Stimulated activated CD8-positive, alpha-beta memory T cell treated with anti-CD3 and anti-CD28 coated beads, Interleukin-4, amount 100 ng/mL, for 1 hour (primary cell): ENCODE measurements at places on chromosomes 7 and 10.

GRCh38 chr7:8362723-8363369 is 70.6 kb upstream of the NXPH1 start:
- DNase-seq = no peak

DNA sequence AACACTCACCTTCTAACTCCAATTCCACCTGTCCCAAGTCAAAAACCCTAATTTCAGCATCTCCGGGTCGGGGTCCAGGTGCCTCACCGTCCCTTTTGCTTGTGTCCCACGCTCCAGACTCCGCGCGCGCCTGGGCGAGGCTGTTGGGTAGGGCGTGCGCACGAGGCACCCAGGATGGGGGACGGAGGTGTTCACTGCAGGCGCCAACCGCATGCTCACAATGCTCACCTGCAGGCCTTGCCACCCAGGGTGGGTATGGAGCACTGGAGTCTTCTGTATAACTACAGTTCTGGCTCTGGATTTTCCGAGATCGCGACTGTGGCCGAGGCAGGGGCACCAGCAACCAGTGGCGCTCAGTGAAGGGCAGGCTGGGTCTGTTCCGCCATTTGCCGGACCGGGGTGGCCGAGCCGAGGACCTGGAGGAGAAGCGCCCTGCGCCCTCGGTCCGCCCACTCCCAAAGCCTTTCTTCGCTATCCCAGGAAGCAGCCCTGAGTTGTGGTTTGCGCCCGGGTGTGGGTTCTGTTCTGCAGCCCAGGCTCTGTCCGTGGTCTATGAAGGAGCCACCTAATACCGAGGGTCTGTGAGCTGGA is 8.7 kb downstream of the FAM200A start:
- DNase-seq = no peak

DNA sequence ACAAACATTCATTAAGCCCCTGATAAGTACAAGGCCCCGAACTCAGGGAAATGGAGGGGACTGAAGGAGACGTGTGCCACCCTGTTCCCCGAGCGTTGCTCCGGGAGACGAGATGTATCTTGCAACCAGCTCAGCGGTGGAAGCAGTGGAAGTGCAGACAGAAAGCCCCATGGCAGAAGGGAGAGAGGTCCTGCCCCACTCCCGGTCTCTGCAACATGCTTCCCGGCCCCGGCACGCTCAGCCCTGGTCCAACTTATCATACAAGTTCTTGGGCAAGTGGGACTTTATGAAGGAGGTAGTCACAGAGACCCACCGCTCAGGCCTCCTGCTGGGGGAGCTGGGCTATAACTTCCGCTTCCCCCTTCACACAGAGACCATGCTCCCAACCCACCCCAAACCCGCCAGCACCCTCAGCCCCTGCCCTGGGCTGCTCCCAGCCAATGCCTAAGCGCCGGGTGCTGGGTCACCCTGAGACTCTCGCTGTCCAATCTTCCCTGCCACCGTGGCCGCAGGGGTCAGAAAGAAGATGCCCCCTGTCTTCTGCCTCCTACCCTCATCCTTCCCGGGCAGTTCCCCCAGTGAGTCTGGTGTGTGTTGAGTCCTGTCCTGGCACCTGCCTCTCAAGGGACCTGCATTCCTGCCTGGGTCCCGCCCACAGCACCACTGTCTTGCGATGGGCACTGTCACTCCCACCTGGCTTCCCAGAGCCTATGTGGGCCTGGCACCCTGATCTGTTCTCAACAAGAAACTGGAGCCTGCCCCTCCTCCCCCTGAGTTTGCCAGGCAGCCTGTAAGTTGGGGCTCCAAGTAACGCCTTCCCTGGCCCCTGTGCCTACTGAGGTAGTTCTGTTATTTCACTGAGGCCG is 157.7 kb downstream of the PRKAG2 start:
- no peak for DNase-seq

GRCh38 chr7:102285540-102286236 is 980 bp upstream of the SH2B2 start:
- no peak for DNase-seq

DNA sequence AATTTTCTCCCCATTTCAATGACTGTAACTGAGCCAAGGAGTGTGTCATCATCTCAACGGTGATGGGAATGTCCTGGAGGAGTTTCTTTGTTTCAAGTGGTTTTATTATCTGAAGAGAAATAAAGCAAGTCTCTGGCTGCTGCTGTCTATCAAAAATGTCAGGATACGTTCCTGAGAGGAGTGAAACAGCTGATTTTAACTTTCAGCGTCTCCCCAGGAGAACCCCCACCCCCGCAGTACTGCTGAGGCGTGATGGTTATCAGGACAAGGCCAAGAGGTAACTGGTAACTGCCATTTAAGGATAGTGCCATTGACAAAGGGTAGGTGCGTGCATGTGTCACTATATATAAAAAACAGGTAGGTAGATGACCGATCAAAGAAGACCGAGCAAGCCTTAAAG is 70.3 kb upstream of the LRGUK start:
- DNase-seq = no peak

DNA sequence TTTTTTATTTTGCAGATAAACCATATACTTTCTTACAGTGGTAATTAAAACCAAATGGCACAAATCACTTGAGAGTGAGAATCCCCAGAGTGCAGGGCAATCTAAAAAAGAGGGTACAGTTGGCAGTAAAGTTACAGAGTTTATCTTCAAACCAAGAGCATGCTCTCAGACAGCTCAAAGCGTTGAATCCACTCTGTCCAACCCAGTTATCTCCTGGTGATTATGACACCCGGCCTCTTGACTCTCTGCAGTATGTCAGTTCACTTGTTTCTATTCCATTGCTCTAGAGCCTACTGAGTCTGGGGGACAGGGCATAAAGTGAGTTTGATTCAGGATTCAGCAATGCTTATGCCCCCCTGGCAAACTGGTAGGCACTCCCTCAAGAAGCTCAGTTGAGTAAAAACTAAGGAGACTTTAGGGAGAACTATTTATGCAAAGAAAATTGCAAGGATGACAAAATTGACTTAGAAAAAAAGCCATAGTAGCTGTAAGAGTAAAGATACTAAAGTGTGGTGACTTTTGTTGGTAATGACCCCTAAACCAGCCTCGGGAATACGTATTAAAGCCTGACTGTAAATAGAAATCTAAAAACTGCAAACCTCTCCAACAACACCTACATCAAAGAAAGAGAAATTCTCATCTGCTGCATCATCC is 55.5 kb downstream of the COL1A2 start:
- DNase-seq = no peak
